Stimulated activated naive CD8-positive, alpha-beta T cell treated with anti-CD3 and anti-CD28 coated beads, Interleukin-15, amount 100 ng/mL, for 72 hours (primary cell): ENCODE measurements at places on chromosomes 11 and 22.

DNA sequence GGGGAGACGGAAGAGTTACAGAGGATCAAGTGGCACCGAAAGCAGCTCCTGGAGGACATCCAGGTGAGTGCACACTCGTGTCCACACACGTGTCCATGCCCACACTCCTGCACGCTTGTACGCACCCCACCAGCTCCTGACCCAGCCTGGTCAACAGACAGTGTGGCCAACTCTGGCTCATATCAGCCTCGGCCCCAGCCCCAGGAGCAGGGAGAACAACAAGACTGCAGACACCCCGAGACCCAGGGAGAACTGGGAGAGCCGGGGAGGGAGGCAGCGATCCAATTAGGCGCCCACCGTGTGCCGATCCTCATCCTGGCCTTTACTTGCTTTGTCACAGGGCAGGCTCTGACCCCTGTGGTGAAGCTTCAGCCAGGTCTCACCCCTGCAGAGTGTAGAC is 10.3 kb downstream of the CYTH4 start:
- DNase-seq: no peak

GRCh38 chr22:28043266-28043665 is 124.2 kb upstream of the PITPNB start:
- DNase-seq: no peak

GRCh38 chr11:81080476-81080875 is 1639.6 kb upstream of the TENM4 start:
- DNase-seq: no peak

DNA sequence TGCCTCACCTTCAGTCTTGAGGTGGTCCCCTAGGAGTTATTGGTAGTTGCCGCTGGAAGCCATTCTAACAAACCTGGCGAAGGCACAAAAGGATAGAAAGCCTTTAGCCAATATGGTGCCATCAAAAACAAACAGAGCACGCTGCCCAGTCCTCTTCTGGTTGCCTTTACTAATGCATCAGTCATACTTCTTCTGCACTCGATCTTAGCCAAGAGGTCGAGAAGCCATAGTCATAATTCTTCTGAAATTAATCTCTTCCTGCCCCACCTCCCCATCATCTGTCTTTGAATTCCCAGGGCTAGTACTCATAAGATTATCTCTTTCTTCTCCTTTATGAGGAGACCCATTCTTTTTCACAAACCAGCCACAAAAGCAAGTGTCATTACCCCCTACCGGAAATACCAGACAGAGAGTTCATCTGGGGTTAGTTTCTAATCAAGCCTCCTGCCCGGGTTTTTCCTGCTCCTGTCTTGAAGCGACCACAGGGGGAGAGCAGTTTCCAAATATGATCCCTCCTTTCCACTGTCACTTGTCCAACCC is 21.4 kb upstream of the EHF start:
- no peak for DNase-seq

DNA sequence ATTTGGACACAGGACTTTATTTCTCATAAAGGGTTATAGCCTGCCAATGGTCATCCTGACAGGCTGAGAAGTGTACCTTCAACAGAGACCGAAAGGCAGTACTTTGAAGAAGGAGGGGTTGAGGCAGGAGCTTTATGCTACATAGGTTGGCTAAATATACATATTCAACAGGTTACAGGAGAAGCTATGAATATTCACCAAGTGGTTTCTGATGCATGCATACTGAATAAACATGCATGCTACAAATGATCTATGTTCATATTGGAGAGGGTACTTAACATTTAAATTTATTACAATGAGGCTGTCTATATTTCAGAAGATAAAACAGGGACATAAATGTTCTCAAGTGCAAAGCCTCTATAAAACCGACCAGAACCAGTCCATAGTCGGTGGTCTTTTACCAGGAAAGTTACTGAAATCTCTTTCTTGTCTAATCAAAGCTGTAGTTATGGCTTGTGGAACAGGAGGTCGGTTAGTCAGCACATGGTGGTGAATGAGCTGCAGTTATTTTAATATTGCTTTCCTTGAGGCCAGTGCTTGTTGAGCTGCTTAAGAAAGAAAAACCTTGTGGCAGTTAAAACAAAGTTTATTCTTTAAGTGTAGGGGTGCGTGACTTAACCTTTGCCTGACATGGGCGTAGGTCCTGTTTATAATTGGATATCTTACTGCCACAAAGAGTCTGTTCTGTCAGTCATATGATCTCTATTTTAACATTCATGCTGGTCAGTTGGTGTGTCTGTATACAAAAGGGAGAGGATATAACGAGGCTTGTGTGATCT is 19.5 kb downstream of the CNTF start:
- no peak for DNase-seq

DNA sequence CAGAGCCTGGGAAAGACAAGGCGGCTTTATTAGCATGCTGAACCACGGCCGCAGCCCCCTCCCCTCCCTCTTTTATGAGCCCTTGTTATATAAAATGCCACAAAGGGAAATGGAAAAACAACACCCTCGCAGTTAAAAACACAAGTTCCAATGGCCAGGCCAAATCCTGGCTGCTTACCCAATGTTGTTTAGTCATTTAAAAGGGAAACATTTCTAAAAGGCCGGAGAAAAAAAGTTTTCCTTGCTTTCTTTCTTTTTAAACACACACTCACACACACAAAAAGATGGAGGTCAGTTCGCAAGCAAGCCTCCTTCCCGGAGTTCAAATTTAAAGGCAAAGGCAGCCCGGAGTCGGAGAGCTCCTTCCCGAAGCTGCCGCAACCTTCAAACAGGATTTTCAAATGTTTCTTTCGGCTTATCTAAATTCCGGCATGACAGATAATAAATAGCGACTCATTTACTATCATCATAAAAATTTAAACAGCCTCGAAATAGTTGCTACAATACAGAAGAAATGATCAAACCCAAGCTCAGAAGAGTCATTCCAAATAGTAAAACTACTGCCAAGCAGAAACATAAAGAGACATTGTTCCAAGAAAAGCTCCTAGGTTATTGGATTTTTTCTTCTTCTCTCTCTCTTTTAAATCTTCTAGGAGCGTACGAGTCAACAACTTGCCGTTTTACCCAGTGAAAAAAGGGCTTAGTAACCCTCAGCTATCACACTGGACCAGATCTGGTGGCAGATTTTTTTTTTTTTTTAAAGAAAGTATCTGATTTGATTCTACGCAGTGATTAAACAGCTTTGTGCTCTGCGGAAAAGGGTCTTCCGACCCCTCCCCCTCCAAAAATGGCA is 3.5 kb downstream of the PHF21B start:
- no peak for DNase-seq

GRCh38 chr11:120420572-120420971 is 84.4 kb downstream of the ARHGEF12 start:
- DNase-seq: no peak

DNA sequence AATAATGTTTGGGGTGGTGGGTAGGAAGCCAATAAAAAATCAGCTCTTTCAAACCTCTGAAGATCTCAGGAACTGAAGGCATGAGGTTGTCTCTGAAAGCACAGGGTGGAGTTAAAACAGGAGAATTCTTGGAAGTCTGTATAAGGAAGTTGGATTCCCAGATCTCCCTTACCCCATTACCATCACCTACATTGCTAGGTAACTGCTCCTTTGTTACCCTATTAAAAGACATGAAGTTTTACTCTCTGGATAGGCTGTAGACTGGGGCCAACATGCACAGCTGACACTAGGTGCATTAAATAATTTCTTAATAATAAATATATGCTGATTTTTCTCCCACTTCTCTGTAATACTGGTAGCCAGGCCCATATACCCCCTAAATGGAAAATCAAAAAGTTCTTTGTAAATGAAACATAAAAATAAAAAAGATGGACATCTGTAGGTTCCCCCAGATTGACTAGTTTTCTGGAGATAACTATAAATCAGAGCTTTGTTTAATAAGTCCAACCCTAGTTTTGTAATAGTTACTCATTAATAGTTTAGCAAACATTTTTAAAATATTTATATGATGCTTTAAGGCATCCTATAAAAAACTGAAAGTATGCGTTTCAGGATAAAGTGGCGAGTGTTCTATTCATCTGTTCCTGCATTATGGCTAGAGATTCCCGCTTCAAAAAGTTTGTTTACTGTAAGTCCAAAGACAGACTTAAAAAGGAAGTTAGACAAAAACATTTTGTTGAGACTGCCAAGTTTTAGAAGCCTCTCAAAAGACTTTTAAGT is 63.8 kb downstream of the KIF18A start:
- DNase-seq: no peak

- peak; percentile 14 for DNase-seq
These were observed 110.2 kb downstream of the ST3GAL4 start for GRCh38 chr11:126465573-126466188.

DNA sequence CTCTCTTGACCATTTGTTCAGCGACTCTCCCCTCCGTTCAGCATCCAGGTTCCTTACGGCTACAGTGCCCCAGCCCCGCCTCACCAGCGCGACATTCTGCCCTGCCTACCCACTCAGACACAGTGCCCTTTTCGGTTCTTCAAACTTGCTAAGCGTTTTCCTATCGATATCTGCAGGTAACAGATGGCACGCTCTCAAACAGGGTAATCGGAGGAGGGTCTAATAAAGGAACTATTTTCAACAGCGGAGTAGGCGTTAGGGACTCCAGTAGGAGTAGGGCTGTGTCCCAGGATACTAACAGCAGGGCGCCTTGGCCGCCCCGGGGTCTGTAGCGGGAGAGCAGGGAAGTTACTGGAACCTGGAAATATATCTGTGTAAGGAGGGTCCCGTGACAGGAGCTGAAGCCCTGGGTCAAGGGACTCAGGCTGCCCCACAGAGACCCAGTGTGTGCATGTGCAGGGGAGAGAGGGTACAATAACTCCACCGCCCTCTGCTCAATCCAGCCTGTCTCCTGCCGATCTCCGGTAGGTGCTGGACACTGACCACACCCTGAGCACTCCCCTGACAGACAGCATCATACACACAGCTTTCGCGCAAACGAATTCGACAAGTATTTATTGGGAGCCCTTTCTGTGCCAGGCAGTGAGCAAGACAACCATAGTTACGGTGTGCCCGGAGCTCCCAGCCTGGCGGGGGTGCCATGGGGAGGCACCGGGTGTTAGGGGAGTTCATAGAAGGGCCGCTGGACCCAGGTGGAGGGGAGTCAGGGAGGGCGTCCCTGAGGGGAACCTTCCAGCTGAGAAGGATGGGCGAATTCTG is 2.1 kb downstream of the KLHL35 start:
- DNase-seq: no peak

DNA sequence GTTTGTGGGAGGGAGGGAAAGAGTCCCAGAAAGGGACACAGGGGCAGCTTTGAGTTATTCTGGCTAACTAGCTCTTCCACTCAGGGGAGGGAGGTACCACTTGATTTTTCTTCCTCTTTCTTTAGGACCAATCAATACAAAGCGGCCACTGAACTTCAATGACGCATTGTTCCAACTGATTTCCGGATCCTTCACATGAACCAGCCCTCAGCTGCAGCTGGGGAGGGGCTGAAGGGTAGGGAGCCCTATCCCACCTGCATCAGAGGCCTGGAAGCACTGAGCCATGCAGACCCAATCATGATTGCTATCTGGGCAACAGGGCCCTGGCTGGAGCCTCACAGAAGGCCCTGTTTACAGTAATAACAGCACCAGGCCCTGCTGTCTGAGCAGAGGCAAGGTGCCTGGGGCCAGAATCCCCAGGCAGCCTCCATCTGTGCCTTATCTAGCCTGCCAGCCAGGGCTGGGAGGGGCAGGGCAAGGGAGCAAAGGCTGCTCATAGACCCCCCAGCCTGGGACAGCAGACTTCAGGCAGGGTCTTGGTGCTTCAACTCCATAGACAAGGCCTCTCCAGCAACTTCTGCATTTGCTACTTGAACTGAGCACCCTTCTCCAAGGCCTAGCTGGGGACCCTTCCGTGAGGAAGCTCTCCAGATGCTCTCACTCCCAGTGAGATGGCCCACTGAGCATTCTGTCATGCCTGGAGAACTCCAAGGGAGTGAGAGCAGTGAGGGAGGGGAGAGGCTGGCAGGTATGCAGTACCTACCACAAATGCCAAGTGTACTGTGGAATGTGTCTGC is 22.5 kb downstream of the CLPB start:
- DNase-seq: no peak

DNA sequence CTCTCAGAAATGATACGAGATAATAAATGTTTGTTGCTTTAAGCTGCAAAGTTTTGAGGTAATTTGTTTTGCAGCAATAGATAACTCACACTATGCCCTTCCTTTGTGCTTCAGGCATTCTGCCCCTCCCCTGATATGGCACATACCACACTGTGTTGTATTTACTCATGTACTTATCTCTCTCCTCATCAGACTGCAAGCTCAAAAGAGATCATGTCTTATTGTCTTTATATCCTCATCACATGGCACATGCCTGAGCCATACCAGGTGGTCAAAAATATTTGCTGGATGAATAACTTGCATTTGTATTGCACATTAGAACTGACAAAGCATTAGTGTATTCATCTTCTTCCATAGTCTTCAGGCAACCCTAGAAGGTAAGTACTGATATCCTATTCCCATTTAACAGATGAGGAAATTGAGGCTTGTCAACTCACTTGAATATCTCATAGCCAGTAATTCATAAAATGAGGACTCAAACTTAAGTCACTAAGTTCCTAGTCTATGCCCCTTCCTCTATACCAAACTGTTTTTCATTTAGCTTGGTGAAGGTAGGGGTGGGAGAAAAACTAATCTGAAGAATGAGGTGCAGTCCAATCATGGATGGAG is 83.9 kb upstream of the EED start:
- DNase-seq: no peak

- DNase-seq: no peak
These were observed 1294.8 kb downstream of the TBC1D22A start for GRCh38 chr22:48057116-48057835.

- DNase-seq: no peak
These were observed 17.6 kb downstream of the SLC22A12 start for GRCh38 chr11:64608636-64609035.

GRCh38 chr11:55826919-55827318 is at the start of gene OR5L2:
Gene OR5L2 (plus strand): TSS chr11:55827219. CDS start chr11:55827219, 0 bp downstream.
- no peak for DNase-seq

DNA sequence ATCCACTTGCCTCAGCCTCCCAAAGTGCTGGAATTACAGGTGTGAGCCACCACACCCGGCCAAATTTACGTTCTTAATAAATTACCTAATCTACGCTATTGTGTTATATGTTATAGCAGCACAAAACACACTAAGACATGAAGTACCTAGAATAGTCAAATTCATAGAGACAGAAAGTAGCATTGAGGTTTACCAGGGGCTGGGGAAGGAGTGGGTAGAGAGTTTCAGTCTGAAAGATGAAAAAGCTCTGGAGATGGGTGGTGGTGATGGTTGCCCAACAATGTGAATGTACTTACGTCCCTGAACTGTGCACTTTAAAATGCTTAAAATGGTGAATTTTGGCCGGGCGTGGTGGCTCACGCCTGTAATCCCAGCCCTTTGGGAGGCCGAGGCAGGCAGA is 65.7 kb upstream of the NUP50 start:
- DNase-seq: no peak
